ENCODE measurements at places on chromosomes 11 and 22.

DNA sequence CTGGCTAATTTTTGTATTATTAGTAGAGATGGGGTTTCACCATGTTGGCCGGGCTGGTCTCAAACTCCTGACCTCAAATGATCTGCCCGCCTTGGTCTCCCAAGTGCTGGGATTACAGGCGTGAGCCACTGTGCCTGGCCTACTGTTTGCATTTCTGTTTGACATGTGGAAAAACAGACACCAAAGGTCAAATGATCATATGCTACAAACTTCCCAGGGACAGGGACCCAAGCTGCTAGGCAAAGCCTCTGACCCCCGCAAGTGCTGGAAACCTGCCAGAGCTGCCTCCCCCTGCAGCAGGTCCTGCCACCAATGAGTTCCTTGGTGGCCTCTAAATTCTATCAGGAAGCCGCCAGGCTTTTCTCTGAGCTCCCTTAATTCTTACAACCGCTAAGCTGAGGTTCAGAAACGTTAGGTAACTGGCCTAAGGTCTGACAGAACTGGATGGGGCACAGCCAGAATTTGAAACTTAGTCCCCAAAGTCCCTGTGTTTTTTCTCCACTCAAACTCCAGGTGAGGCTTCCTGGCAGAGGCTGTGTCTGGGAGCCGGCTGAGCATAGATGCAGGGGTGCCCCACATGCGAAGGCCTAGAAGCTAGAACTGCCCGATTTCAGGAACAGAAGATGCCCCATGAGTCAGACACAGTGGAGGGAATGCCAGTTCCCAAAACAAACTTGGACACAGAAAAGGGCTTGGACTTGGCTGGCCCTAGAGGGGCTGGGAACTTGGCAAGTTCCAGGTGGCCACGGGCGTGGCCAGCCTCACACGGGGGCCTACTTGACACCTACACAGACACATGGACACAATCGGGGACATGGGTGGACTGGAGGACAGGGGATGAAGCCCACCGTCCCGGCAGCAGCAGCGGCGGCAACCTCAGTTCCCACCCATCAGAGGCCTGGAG lies 7.4 kb downstream of the CSNK1E start:
- DNase-seq = no peak

- no peak for DNase-seq
Measured at GRCh38 chr11:69682681-69683326, 7.7 kb upstream of the LTO1 start.

DNA sequence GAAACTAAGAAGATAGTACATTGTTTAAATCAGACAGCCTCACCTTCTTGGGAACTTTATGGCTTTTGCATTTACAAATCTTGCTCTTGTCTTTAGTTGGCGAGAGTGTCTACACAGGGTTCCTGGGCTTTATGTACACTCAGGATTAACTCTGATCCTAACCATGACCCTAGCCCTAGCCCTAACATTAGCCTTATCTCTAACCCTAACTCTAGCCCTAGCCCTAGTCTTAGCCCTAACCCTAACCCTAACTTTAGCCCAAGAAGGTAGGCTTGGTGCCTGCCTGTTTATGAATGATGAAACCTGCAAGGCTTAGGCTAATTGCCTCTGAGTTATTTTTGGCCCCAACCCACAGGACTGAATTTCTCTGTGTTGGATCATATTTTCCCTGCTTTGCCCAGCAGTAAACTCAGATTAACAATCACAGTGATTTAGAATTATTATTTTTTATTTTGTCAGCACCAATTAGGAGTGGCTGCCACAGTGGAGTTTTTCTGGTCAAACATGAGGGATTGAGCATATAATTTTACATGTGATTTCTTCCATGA lies 44.1 kb upstream of the OR9Q1 start:
- DNase-seq = no peak

DNA sequence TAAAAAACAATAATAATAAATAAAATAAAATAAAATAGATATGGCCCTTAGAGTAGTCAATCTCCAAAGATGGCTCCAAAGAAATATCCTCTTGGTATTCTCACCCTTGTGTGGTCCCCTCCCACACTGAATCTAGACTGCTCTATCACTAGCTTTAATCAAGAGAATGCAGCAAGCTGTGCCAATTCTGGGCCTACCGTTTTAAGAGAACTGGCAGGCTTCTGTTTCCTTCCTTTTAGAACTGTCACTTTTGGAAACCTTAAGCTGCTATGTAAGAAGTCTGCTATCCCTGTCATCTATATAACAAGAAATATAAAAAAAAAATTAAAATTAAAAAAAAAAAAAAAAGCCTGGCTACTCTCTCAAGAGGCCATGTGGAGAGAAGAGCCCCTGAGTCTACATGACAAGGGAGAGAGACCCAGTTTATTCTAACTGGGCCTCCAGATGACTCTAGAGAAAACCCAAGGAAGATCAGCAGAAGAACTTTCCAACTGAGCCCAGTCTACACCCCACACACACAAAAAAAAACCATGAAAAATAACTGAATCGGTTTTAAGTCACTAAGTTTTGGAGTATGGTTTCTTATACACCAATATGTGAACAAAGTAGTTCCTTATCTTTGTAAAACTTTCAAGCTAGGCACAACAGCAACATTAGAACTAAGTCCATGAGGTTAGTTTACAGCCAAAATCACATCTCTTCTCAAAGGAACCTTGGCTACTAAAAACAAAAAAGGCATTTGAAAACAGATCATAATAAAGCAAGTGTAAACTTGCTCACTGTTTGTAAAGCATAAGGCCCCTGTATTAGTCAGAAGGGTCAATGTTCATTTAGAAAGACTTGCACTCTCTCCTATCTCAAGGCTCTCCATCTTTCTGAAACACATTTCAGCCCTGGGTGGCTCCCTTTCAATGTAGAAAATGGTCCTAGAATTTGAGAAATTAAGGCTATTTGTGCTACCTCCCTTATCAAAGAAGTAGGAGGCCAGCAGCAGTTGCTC lies 67.3 kb downstream of the AMBRA1 start:
- no peak for DNase-seq

GRCh38 chr22:17264321-17265052 lies 45.3 kb upstream of the ADA2 start:
- no peak for DNase-seq

GRCh38 chr11:114169321-114169749 lies 109.8 kb downstream of the ZBTB16 start:
- DNase-seq = no peak

GRCh38 chr11:24515632-24516031 lies 18.8 kb downstream of the LUZP2 start:
- no peak for DNase-seq

- no peak for DNase-seq
Measured at GRCh38 chr11:11491014-11491413, 130.8 kb downstream of the GALNT18 start.

DNA sequence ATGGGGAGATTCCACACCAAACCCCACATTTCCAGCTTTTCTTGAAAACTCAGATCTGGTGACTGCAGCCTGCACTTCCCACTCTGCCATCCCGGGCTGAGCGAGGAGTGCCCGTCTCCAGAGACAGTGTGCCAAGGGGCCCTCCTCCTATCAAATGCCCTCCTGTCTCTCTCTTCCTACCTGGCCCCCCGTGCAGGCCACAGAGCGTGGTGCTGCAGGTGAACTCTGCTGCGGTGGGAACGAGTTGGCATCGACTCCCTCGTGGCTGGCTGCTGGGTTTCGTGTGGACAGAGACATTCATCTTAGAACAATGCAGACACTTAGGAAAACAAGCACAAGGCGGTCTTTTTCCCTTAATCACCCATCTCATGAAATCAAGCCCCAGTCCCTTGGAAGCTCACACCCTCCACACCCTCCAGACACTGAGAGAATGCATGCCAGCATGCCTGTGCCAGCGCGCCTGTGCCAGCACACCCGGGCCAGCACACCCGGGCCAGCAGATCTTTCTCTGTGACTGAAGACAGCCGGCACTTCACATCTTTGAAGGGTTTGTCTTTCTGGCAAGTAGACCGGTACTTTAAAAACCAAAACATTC lies 65.0 kb downstream of the PARVB start:
- no peak for DNase-seq

GRCh38 chr11:2585566-2586086 lies 114.2 kb downstream of the KCNQ1OT1 start:
- DNase-seq = no peak

DNA sequence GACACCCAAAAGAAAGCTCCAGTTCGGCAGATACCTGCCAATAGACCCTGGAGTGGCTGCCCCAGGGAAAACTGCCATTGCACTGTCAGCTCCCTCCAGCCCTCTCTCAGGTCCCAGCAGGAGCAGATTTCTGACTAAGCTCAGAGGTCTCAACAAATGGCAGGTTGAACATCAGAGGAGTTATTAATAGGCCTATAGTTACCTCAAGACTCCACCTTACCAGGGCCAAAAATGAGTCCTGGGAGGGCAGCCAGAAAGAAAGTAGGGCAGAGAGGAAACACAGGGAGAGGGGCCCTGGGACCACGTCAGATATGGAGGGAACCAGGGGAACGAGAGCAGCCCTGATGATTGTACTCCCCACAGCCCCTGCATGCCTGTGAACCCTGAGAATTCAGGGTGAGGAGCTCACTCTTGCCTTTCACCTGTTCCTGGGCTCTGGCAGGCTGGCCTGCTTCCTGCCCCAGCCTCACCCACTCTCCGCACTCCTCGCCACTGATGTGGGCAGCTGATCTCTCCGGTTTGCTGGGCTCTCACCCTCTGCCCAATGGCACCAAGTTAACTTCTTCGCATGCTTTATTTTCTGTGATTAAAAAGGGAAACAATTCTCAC lies 4.3 kb upstream of the RGL4 start:
- no peak for DNase-seq

All from SW 1271 (cell line).